Stimulated activated CD8-positive, alpha-beta memory T cell treated with anti-CD3 and anti-CD28 coated beads, Interleukin-4, amount 100 ng/mL, for 4 hours (primary cell): ENCODE measurements at places on chromosomes 3 and 15.

DNA sequence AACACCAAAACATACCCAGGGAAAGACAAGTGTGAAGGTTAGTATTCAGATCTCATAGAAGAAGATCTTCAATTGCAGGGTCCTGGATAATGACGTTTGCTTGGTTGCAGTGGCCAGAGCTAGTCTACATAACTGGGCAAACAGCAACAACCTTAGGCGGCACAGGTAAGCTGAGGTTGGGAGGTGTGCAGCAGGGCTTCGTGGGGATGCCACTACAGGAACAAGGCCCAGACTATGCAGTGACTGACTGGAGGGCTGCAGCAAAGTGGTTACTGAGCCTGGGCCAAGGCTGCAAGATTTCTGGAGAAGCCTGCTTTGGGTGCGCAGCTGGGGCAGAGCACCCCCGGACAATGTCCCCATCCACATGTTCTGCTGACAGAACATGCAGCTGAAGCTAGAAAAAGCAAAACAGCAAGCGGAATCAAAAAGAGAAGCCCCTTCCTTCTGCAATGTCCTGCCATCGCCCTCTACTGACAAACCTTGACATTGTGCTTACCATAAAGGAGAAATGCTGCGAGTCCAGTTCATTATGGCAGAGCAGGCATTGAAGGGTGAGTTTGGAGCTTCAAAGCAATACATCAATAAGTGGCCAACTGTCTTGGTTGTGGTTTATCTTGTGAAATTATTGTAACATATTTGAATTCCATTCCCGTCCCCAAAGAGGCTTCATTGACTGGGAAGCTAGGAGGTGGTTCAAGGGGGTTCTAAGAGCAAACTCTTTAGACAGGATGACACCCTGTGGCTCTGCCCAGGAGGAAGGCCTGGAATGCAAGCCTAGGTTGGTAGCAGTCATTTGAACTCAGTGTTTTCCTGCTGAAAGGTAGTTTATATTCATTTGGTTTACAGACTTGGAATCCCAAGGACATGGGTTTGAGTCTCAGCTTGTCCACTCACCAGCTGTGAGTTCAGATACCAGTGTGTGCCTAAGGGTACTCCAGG, 217.0 kb downstream of the PDCD6IP start:
- DNase-seq = no peak

DNA sequence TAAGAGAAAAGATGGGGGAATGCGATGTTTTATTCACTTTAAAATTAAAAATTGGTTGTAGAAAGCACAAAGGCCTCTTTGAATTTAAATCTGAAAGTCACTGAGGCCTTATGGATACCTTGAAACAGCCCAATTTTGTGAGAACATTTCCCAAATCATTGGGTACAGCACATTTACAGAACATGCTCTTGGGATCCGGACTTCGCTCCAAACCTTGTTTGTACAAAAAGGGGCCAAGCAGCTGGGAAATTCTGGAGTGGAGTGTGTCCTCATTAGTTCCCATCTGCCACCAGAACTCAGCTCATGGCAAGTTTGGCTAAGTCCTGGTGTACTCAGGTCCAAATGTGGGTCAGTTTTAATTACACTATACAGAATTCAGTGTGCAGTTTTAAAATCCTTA, 254.2 kb downstream of the ZBTB20 start:
- no peak for DNase-seq

DNA sequence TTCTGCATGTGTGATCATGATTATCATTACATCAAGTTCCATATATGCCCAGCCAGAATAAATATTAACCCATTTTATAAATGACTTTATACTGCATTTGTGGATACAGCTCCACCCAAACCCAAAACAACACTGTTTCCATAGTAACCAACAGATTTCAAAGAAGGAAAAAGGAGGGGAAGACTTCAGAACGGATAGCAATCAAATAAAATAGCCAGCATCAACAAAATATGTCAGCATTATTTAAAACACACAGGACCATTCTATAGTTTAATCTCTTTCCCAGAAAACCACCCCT, 114.4 kb downstream of the FOXP1 start:
- DNase-seq = no peak

DNA sequence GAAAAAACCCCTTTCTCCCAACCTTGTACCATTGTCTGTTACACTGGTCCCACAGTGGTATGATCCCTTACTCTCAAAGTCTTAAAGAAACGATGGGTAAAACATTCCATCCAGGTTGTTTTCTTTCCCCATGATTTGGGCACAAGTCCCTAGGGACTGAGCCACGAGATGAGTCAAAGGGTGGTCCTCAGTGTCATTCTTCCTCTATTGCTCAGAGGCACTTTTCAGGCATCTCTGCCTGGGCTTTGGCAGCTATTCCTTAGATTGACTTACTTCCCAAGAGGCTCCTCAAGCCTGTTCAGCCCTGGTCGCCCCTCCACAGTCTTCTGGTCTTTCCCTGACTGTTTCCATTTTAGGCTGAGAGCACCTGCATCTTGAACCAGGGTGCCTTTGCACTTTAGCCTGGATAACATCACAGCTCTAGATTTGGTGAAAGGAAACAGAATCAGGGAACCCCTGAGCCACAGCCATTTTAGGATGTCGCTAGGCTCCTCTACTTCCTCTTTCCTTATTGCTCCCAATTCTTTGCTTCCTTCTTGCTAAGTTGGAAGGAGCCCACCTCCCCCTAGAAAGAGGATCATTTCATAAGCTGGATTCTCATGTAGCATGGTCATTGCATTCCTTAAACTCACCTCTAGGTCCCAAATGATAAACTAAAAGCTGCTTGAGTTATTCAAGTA, 131.0 kb upstream of the TPRG1 start:
- no peak for DNase-seq

DNA sequence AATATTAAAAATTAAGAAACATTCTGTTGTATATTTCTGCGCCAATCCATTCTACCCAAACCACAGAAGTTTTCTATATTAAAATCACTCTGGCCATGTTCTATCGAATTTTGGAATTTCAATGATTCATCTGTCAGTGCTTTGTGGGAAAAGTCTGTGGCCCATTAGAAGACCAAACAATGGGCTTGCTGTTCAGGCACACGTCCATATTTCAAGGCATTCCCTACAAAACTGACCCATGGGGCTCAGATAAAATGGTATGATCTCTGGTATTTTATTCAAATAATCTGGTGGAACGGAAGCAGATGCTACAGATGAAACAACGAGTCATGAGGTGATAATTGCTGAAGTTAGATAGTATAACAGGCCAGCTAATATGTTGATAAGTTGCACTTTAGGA, 12.4 kb downstream of the NPHP3 start:
- no peak for DNase-seq

DNA sequence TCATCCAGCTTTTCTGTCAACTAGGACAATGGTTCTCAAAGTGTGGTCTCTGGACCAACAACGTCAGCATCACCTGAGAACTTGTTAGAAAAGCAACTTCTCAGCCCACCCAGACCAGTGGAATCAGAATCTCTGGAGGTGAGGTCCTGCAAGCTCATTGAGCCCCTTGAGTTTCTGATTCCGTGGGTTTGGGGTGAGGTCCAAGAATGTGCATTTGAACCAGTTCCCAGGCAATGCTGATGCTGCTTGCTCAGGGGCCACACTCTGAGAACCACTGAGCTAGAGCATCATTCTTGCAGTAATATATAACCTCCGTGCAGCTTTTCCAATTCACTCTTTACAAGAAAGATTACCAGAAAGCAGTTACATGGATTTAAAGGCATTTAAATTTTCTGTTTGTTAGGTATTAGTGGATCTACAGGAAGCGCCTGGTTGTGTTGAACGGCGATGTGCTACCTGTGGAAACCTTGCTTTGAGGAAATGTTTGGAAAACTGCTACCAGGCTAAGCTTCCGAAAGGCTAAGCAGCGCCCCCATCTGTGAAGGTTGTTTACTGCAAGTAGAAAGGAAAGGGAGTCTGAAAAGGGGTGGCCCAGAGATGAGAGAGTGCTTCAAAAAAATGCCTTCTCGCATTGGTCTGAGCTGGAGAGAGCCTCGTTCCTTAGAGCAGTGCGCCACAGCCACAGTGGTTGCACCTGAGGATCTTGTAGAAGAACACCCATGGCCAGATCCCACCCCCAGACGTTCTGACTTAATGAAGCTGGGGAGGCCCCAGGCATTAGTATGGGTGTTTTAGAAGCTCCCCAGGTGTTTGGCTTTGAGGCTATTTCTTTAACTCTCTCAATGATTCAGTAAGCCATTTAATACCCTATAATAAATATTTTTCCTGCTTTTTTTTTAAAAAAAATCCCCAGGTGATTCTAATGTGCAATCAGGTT, 50.0 kb downstream of the RLBP1 start:
- DNase-seq = no peak

GRCh38 chr3:105791919-105792786, 76.7 kb downstream of the CBLB start:
- no peak for DNase-seq

DNA sequence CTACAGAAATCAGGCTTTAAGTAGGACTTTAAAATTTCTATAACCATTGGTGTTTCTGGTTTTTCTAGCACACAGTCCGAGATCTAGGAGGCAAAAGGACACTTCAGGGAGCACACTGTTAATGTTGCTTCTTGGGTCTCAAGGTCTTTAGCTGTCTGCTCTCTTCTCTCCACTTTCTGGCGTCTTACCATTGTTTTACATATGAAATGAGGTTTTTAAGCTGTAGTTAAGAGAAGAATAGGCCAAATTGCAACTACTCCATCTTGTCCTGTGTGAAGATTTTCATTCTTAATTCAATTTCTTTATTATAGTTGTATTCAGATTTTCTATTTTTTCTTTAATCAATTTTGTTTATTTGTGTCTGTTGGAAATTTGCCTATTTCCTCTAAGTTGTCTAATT, 151.4 kb downstream of the WNT7A start:
- DNase-seq = no peak

DNA sequence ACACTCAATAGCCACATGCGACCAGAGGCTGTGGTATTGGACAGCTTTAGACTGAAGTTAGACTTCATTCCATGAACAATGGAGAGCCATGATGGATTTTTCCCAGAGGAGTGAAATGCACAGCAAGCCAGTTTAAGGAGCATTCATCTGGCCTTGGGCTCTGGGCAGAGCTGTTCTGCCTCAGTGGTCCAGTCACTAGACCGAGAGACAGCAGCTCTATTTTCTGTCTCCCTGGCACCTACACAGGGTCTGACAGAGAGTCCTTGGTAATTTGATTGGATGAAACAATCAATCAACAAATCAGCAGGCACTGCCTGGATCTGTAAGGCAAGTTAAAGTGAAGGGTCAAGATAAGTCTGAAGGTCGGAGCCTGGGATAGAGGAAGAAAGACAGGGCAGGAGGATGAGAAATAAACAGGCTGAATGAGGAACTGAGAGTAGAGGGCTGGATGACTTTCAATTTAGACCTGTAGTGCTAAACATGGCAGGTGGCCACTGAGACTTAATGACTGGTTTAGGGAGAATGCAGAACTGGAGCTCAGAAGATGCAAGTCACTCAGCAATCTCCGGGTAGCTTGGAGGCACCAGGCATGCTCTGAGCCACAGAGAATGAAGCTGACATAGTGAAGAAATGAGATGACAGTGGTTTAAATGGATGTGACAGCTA, 98.5 kb upstream of the SLC25A36 start:
- DNase-seq = no peak

DNA sequence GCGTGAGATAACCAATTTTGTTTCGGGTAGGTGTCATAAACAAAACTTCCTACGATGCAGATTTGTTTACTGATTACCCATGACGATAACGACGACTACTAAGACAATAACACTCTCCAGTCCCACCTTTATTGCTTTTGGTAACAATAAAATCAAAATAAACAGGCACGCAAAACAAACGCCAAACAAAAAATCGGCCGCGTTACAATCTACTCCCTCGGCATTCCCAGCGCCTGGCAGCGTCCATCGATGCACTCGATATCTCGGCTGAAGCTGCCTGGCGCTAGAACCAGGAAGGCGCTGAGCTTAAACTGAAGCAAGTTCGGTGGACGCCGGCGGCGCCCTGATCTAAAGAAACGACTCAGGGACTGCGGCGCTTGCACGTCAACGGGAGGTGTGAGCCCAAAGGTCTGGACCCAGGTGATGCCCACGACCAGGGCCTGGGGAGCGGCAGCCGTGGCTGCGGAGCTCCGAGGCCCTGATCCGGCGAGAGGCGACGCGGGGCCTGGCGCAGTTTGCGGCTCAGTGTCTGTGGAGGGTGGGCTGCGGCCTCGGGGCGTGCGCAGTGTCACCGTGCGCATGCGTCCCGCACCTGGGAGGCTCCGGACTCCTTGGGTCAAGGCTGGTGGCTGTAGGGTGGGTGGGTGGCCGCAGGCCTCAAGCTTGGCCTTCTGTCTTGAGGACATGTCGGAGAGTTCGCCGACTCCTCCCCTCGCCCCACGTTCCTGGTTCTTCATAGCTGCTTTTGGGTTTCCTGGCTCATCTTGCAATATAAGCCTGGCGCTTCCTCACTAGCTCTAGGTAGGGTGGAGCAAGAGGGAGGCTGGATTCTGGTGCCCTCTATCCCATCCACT, at the start of gene RSRC1:
RSRC1 (plus strand) TSS at position 286 of the 854 bp plus-strand sequence. CDS start 12,016 bp downstream, outside the sequence.
- peak; percentile 46 for DNase-seq

DNA sequence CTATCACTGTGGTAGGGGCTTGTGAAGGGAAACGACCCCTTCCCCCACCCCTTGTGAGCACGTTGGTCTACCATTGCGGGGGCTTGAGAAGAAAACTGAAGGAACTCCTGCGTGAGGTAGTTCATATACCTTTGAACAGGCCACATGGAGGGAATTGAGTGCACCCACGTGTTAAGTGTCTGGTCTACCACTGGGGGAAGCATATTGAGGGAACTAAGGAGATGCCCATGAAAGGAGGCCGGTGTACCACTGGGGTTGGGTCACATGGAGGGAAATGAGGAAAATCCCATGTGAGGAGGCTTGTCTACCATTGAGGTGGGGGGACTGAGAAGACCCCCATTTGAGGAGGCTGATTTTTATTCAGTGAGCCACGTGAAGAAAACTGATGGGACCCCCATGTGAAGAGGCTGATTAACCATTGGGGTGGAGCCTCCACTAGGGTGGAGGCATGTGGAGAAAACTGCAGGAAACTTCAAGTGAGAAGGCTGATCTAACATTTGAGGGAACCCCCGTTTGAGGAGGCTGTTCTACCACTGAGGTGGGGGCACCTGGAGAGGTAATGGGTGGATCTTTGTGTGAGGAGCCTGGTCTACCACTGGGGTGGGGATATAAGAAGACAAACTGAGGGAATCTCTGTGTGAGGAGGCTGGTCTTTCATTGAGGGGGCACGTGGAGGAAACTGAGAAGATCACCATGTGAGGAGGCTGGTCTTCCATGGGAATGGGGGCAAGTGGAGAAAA, 163.2 kb downstream of the FBLN2 start:
- DNase-seq = no peak
